Renal pelvis (tissue), 12 donors: ENCODE measurements at places on chromosomes 1 and 21. TPM values are rescaled to one million over a fixed set of nuclear protein-coding genes. Genes with fewer than 3 reads are reported as not detected.

BTBD19 gene
- 10.5 TPM for polyA plus RNA-seq

OBSCN gene
- 32.0 TPM for polyA plus RNA-seq

TAGLN2 gene
- polyA plus RNA-seq: 144 TPM

EFNA3 gene
- 8.4 TPM for polyA plus RNA-seq

COL6A2 gene
- 264 TPM for polyA plus RNA-seq

CLCNKB gene
- polyA plus RNA-seq: 49.9 TPM

OSCP1 gene
- 23.9 TPM for polyA plus RNA-seq

UTS2 gene
- polyA plus RNA-seq: 0.13 TPM

KRTAP21-2 gene
- not detected for polyA plus RNA-seq

CCDC190 gene
- not detected for polyA plus RNA-seq

VWA5B1 gene
- 1.8 TPM for polyA plus RNA-seq

MPL gene
- polyA plus RNA-seq: 0.65 TPM

TTC3 gene
- polyA plus RNA-seq: 162 TPM

UBASH3A gene
- 0.10 TPM for polyA plus RNA-seq

HSF2BP gene
- 1.7 TPM for polyA plus RNA-seq

NES gene
- polyA plus RNA-seq: 171 TPM

OXCT2 gene
- polyA plus RNA-seq: 0.56 TPM

GBP2 gene
- polyA plus RNA-seq: 3.0 TPM

FAM72B gene
- polyA plus RNA-seq: 4.6 TPM

SPRR2D gene
- polyA plus RNA-seq: not detected

TTC39A gene
- 12.3 TPM for polyA plus RNA-seq

IL19 gene
- 1.2 TPM for polyA plus RNA-seq

PIAS3 gene
- 55.4 TPM for polyA plus RNA-seq

ATP1A4 gene
- polyA plus RNA-seq: 0.80 TPM

PLPP3 gene
- 118 TPM for polyA plus RNA-seq

JAM2 gene
- polyA plus RNA-seq: 10.7 TPM

SPRR1B gene
- not detected for polyA plus RNA-seq

DNM3 gene
- 4.1 TPM for polyA plus RNA-seq

NTNG1 gene
- polyA plus RNA-seq: 34.5 TPM

MAN1C1 gene
- 16.9 TPM for polyA plus RNA-seq

CD160 gene
- polyA plus RNA-seq: 4.1 TPM

S1PR1 gene
- polyA plus RNA-seq: 17.2 TPM

KCNQ4 gene
- polyA plus RNA-seq: 2.5 TPM
